ENCODE measurements at places on chromosomes 1 and 21.

GRCh38 chr1:218031901-218032300, 253.2 kb upstream of the RRP15 start:
- no peak for DNase-seq

GRCh38 chr1:75115654-75116053, 18.5 kb upstream of the LHX8 start:
- DNase-seq, result no peak

GRCh38 chr1:218392780-218393179, 47.6 kb downstream of the TGFB2 start:
- no peak for DNase-seq

- peak; percentile 30 for DNase-seq
These were observed 126.7 kb upstream of the KIAA0040 start for GRCh38 chr1:175319112-175319911.

DNA sequence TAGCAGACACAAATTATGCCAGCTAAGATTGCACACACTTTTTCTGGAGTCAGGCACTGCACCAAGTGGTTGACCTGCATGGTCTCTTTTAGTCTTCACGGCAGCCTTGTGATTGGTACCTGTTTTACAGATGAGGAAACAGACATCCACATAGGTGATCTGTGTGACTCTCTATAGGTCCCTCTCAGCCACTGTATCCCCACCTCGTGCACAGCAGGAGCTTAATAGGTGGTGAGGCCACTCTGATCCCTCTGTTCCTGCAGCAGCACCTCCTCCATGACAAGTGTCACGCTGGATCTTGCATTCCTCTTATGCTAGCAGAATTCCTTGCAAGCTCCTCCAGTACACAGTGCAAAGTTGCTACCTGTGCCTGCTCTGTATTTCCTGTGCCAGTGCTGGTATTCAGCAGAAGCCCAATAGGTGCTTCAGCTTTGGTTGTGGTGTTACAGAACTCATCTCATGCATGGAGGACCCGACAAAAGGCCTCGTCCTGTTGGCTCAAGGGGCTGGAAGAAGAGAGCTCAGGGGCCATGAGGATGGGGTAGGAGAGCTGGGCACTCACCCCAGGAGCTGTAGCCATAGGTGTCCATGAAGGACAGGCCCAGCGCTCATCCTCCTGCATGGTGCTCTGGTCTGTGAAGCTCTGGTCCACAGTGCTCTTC, 546.7 kb downstream of the PTPRU start:
- no peak for DNase-seq

DNA sequence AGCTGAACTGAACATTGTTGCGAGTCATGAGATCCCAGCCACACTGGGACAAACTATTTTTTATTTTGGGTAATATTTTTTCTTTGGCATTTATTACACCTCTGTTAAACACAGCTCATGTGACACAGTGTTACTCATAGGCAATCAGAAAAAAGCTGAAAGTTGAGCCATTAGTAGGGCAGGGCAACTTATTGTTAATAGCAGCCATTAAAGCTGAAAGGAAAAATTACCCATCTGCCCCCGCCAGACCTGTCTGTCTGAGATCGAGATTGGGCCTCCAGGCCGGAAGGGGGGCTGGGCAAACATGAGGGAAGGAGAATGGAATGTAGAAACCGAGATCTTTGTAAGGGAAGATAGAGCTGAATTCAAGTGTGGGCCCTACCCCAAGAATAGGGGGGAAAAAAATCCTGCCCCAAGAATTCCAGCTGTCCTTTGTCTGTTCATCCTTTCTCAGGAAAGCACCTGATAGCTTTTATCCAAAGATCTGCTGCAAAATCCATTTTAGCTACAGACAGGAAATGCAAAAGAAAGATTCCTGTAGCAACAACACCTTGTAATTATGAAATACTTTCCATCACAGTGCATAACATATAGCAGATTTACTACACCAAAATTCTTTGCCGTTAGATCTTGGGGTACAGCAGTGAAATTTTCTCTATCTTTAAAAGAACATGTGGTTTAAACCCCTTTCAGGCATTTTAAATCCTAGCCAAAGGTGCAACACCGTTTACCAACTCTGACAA, 212.8 kb downstream of the PBX1 start:
- no peak for DNase-seq

DNA sequence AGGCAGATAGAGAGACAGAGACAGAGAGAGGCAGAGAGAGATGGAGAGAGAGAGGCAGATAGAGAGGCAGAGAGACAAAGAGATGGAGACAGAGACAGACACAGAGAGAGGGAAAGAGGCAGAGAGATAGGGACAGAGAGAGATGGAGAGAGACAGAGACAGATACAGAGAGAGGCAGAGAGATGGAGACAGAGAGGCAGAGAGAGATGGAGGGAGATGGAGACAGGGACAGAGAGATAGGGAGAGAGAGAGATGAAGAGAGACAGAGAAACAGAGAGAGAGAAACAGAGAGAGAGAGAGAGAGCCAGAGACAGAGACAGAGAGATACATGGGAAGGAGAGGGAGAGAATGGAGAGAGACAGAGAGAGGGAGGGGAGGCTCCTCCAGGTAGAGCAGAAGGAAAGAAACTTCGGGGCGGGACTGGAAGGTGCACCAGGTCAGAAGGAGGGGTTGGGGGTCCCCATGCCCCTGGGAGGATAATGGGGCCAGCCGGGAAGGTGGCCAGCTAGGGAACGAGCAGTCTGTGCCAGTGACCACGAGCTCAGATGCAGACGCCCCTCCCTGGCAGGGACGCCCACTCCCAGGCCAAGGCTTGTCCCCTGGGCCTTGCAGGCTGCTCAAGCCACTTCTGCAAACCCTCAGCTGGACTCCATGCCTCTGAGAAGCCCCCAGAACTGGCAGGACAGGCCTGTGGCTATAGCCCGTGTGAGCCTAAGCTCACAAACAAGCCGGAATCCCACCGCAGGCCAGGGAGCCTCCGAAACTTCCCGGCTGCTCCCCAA, 3.3 kb downstream of the FNDC10 start:
- no peak for DNase-seq
